Stimulated activated CD8-positive, alpha-beta memory T cell treated with anti-CD3 and anti-CD28 coated beads, Interleukin-12 subunit alpha, Interleukin-12 subunit beta, amount 100 ng/mL, for 1 hour (primary cell): ENCODE measurements at places on chromosomes 7 and 10.

DNA sequence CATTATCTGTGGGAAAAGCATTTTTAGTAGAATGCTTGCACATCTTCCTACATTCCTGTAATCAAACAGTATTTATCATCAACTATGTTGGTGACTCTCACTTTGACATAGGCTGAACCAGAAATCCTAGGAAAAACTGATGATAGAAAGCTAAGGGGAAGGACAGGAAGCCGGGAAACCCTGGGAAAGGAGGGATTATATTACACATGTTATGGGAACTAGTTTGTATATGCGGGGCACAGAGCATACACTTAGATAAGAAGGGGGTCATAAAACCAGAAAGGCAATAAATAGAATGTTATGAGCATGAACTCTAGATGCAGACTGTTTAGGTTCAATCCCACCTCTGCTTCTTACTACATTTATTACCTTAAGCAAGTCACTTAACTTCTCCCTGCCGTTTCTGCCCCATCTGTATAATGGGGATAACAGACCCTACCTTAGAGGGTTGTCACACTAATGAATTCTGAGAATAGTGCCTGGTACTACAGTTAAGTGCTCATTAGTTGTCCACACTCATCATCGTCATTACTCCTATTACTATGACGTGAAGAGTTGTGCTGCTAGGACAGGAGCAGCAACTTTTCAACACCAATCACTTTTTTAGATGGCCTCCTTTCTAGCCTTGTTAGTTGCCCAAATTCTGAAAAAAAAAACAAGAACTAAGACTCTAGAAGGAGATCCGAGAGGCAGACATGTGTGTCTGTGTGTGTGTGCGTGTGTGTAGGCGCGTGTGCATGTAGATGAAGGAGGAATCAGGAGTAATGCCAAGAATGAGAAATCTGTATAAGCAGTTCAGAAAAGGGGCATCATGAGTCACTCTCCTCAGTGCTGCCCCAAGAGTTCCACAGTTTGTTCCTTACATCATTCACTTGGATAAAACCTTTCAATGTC, 52.2 kb downstream of the KMT2C start:
- no peak for DNase-seq

DNA sequence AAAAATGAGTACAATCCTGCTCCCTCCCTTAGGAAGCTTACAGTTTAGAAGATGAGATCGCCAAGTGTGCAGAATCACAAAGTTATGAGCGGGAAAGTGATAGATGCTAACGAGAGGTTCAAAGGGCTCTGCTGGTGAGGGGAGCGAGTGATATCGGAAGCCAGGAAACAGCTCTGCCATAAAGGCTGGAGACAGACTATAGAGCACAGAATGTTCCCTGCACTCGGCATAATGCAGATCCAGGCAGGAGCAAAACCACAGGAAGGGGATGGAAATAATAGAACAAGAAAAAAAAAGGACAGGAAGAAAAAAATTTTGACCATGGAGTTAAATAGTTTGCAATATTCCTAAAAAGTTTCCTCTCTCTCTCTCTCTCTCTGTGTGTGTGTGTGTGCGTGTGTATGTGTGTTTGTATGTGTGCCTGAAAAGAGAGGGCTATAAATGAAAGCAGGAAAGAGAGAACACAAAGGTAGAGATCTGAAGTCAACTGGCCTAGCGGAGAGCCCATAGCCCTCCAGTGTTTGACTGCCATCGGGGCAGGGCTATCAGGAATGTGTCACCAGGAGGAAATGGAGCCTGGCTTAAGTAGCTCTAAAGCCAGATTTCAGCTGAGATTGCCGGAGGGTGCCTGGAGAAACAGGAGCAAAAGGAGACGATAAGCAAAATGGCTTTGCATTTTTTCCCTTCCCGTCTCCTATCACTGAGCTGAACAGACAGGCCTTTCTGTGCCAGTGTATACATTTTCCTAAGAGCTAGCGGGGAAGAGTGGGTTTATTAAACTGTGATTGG, 175.8 kb upstream of the LYZL1 start:
- no peak for DNase-seq

GRCh38 chr10:77500754-77501151, 136.9 kb downstream of the KCNMA1 start:
- no peak for DNase-seq

DNA sequence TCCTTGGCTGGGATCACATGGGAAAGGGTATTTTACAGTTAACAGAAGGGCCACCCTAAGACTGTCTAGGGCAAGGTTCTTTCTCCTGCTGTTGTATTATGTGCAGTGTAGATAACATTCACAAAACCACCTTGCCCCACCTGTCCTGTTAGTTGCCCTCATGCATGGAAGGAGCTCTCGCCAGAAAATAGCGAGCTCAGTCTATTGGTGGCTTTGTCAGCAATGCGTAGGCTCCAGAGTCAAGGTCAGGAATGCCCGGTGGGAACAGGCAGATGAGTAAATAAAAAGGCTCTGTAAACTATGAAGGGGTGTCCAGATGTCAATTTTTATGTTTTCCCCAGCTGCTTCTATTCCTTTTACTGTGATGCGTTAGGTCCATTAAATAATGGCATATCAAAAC, 107.1 kb upstream of the WDR11 start:
- DNase-seq = no peak

DNA sequence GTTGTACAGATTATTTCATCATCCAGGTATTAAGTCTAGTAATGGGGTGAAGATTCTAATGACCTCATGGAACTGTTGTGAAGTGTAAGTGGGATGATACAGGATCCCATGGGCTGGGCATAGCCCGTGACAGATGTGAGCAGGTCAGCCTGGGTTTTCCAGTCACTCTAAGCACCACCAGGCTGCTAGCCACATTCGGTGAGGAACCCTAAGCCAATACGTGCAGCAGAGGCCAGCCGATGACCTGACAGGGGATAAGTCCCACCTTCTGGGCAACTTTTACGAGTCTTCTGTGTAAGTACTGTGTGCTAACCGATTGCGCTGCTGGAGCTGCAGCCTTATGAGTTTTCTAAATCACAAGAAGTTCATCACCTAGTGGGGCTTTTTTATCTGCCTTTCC, 7.3 kb downstream of the ZNF503 start:
- no peak for DNase-seq

DNA sequence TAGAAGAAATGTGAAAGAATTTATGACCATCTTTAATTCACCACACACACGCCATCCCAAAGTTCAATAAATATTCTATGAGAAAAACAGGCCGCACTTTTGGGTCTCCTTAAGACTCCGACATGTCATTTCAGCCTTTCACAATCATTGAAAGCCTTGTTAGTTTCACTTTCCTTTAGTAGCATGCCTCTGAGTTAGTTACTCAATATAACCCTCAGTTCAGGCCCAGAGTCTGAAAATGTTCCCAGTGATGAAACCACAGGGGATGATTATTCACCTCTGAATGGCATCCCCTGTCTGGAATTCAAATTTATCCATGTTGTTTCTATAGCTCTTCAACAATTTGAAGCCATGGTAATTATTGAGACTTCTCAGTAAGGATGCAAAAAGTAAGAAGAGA, 278.1 kb upstream of the NRP1 start:
- DNase-seq = no peak

- DNase-seq = no peak
These were observed 59.8 kb downstream of the CAMK1D start for GRCh38 chr10:12409161-12409560.

- no peak for DNase-seq
These were observed 33.9 kb downstream of the ADRA2A start for GRCh38 chr10:111110771-111111170.

DNA sequence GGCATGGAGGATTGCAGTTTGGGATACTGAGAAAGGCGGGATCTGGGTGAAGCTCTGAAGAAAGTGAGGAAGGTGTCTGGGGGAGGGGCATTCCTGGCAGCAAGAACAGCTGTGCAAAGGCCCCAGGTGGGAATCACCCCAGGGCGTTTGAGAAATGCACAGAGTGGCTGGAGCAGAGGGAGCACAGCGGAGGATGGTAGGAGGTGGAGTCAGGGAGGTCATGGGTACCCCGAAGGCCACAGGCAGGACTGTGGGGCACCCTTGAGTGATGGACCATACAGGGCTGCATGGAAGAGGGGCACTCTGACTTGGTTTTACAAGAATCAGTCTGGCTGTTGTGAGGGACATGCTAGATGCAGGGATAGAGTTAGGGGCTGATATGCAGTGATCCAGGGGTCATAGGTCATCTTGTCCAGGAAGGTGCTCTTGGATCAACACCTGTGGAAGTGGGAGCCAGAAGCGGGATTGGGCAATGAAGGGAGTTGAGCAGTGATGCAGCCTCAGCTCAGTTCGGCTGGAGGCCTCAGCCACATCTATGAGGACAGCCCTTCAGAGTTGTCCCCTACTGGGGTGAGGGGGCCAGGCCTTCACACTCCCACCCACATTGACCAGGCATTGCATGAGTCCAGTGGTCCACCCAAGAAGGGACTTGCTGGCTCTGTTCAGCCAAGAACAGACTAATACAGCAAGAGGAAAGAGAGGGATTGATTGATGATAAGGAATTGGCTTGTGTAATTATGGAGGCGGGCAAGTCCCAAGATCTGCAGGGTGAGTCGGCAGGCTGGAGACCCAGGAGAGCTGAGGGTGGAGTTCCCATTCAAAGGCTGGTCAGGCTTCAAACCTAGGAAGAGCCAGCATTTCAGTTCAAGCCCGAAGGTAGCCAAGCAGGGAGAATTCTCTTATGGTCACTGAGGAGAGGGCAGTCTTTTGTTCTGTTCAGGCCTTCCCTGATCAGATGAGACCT, 48.7 kb downstream of the TSPAN15 start:
- DNase-seq = no peak

- no peak for DNase-seq
These were observed 216.8 kb upstream of the CCDC6 start for GRCh38 chr10:60123172-60123571.

DNA sequence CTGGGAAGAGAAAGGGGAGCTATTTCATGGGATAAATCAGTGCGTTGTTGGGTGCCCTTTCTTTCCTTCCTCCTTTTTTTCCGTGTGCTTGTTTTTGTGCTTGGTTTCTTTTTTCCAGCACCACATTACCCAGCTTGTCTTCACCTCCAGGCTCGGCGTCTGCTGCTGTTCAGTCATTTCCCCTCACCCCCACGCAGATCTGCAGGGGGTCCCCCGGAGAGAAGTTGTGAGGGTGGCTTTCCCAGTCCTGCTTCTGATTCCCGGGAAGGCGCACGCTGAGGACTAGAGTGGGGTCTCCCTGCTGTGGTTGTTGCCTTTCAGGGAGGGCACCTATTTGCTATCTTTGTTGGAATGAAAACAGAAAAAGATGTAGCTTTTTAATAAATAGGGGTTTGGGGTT, 1.6 kb downstream of the CAMK1D start:
- DNase-seq = no peak

- no peak for DNase-seq
These were observed 1.1 kb downstream of the ENTPD1 start for GRCh38 chr10:95756809-95757684.

GRCh38 chr10:70601746-70602145, 795 bp downstream of the PRF1 start:
- no peak for DNase-seq

- no peak for DNase-seq
These were observed 182.2 kb downstream of the GNAI1 start for GRCh38 chr7:80316811-80317210.

DNA sequence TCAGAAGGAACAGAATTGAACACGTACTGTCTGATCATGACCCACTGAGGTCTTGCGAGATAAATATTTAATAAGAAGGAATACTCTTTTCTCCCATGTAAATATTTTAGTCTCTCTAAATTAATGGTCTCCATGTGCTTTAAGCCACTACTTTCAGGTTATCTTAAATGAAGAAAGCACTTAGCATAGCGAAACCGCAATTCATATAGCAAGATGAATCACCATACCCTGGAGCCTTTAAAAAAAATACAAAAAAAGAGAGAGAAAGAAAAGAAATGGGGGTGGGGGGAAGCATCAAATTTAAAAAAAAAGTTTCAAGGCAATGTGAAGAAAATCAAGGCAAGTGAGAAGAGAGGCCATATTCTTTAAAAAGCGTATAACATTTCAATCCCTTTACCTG, 82.5 kb downstream of the CTTNBP2 start:
- no peak for DNase-seq

DNA sequence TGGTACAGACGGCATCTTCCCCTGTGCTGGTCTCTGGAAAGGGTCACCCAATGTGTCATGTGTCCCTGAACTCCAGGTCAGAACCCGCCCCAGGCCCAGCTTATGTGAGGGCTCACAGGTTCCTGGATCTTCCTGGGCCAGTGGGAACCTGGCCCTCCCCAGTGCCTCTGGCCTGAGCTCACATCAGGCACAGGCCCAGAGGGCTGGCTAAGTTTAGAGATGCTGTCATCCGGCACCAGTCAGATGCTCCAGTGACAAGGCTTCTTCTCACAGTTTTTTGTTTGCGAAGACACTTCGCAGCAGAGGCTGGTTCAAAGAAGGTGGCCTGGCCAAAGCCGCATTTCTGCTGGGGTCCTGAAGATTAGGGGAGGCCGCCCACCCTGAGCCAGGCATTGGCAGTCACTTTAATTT, 11.8 kb downstream of the CAMK2B start:
- no peak for DNase-seq

GRCh38 chr10:43360086-43360485, 11.3 kb upstream of the FXYD4 start:
- DNase-seq = no peak

DNA sequence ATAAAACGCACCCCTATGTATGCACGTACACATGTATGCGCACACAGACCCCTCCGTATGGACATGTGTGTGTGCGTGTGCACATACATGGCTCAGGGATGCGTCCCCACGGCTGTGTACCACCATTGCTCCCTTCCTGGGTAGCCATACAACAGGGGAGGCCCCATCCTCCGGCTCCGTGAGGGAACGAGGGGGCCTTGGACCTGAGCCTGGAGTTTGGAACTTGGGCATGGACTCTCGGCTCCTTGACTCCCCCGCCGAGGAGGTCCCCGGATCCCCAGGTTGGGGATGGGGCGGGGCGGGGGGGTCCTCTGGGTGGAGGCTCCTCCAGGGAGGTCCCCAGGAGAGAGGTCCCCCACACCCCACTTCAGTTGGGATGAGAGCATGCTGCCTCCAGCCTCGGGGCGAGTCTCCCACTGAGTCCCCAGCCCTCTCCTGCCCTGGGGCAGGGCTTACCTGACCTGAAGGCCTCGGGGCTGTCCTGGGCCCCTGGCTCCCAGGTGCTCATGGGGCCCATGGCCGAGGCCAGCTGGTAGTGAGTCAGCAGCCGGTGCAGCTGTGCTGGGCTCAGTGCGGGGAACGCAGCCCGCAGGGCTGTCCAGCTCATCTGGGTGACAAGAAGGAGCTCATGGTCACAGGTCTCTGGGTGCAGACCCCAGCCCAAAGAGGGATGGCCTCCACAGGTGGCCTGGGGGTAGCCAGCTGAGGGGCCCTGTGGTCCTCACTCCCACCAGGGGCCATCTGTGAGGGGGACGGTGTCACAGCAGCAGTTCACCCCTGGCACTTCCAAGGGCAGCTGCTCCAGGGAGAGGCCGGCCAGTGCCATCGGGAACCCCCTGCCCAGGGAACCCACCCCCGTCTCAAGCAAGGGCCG, 29.9 kb downstream of the AP5Z1 start:
- DNase-seq = no peak

- no peak for DNase-seq
These were observed 271.9 kb downstream of the ADARB2 start for GRCh38 chr10:1465418-1465911.

DNA sequence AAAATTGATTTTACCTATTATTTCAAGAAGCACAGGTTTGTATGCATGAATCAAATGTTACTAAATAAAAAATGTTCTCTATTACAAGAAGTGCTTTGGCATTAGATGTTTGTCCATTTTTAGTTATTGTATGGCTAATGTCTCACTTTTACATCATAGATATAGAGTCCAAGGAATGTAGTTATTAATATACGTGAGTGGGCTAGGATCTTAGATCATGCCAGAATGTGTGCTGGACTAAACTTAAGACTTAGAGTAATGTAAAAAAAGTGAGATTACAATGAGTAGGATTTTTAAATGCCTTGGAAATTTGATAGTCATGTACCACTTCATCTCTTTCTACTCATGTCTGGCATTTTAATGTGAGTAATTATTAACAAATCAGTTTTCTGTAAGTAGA, 196.6 kb downstream of the ARL4A start:
- DNase-seq = no peak
